Esophagus squamous epithelium (tissue), 5 donors: ENCODE measurements at places on chromosomes 12 and 14. TPM values are rescaled to one million over a fixed set of nuclear protein-coding genes. Genes with fewer than 3 reads are reported as not detected.

The TPPP2 gene
- not detected for total RNA-seq

The MYL2 gene
- not detected for total RNA-seq

The CLBA1 gene
- 7.6 TPM for total RNA-seq

The TSHR gene
- not detected for total RNA-seq

- peaks cover 12% of the 10 kb centered on the region for H3K4me1 ChIP-seq
- no peak for DNase-seq
- no peak overlapping the region for H3K4me3 ChIP-seq
- H3K36me3 ChIP-seq: no peaks in the 10 kb centered on the region
- H3K27ac ChIP-seq: peak overlapping the region; percentile 30
Observed at GRCh38 chr12:26878661-26879119, 45.7 kb upstream of the ITPR2 start.

DNA sequence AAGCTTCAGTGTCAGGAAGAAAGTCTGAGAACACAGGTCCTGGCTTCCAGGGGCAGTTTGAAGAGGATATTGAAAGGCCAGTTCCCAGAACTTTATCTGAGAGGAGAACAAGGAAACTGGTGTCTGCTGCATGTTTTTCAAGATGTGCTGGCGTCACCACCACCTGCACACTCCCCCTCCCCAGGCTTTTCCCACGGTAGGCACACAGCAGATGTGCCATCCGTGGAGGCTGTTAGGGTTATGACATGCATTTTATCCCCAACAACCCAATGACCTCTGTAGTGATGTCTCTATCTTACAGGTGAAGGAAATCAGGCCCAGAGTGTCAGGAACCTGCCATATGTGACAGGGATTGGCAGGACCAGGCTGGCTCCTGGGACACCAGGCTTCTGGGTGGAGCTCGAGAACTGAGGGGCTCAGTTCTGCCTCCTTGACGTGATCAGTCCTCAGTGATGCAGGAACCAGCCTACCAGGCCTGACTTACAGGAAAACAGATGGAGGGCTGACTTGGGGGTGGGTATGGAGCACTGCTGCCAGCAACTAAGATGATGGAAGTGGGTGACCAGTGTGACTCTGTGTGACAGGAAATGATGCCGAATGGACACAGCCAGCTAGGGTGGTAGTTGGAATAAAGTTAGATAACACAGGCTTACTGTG lies 16.8 kb downstream of the SLC25A47 start:
- no peak for DNase-seq
- H3K27ac ChIP-seq: peak overlapping the region; percentile 68
- H3K27me3 ChIP-seq: no peaks in the 10 kb centered on the region
- H3K4me1 ChIP-seq: peaks cover 26% of the 10 kb centered on the region
- no peaks in the 10 kb centered on the region for H3K36me3 ChIP-seq

DNA sequence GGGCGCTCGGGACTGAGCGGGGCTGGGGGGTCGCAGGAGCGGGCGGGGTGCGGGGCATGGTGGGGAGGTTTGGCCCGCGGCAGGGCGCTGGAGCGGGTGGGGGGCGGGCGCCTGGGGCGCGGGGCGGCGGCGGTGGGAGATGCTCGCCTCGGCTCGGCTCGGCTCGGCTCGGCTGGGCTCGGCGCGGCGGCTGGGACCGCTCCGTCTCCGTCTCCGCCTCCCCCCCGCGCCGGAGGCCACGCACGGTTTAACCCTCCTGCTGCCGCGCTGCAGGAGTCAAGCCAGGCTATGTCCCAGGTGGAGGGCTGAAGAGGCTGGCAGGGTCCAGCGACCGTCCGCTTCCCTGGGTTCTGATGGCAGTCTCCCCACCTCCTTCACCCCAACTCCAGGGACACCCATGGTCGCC lies at the start of gene PIANP:
PIANP (minus strand) TSS at position 170 of the 406 bp plus-strand sequence. CDS start 2,754 bp downstream, outside the sequence.
- H3K4me3 ChIP-seq: peak within 1 kb of the TSS; percentile 15
- no peaks in the 10 kb centered on the region for H3K36me3 ChIP-seq
- H3K27me3 ChIP-seq: peaks cover 5% of the 10 kb centered on the region
- H3K4me1 ChIP-seq: peaks cover 11% of the 10 kb centered on the region
- no peak for DNase-seq

- H3K4me3 ChIP-seq: no peak overlapping the region
- no peak for DNase-seq
- no peak overlapping the region for H3K27ac ChIP-seq
- no peaks in the 10 kb centered on the region for H3K27me3 ChIP-seq
Observed at GRCh38 chr12:124902916-124903315, 11.5 kb downstream of the UBC start.
